Nucleus accumbens (tissue), 56 donors: ENCODE measurements at places on chromosomes 12 and 14.

- no peak for DNase-seq
Measured at GRCh38 chr12:97601934-97602720, 139.5 kb downstream of the RMST start.

DNA sequence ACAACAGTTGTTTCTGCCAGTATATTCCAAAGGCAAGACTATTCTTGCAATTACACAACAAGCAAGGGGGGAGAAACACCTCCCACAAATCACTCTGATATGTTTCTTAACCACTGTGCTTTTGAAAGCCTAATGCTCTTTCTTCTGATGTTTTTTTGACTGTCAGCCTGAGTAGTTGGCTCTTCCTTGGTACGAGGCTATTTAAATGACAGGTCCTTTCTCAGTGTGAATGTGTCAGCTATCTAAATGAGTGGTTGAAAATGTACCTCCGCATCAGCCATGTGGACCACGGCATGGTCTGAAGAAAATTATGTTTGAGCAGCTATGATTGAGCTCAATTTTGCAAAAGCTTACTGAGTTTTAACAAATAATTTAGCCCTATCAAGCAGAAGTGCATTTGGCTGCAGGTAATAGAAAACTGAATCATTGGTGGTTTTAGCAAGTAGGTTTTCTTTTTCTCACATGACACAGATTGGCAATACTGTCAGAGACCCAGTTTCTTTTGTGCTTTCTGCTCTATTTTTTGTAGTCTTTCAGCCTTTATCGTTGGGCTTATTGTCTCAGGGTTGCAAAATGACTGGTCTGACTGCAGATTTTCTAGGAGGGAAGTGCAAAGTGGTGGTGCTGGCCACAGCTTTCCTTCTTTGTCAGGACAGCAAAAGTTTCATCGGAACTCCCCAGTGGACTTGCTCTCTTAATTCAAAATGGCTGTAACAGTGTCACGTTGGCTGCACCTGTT is 162.8 kb downstream of the RGS6 start:
- no peak for DNase-seq

GRCh38 chr14:88063811-88064210 is 58.9 kb downstream of the GPR65 start:
- no peak for DNase-seq

DNA sequence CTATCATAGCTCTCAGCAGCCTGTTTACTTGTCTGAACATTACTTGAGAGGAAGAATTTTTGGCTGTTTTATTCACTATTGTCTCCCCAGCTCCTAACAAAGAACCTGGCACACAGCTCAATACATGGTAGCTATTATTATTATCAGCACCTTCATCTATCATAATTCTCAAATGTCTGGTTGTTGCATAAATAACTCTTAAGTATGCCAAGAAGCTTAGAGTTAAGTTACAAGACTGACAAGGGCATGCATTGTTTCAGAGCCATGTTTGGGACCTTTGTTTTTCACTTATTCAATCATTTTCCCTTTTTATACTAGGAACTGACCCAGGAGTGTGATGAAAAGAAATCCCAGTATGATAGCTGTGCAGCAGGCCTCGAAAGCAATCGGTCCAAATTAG is 77.5 kb upstream of the ATP2A2 start:
- no peak for DNase-seq

- no peak for DNase-seq
Measured at GRCh38 chr14:102908766-102909455, 13.6 kb upstream of the AMN start.

GRCh38 chr14:68728342-68729106 is 64.3 kb downstream of the ZFP36L1 start:
- DNase-seq = no peak

GRCh38 chr12:59780605-59781135 is 184.8 kb downstream of the SLC16A7 start:
- no peak for DNase-seq

GRCh38 chr12:94074216-94074979 is 74.0 kb upstream of the PLXNC1 start:
- no peak for DNase-seq

DNA sequence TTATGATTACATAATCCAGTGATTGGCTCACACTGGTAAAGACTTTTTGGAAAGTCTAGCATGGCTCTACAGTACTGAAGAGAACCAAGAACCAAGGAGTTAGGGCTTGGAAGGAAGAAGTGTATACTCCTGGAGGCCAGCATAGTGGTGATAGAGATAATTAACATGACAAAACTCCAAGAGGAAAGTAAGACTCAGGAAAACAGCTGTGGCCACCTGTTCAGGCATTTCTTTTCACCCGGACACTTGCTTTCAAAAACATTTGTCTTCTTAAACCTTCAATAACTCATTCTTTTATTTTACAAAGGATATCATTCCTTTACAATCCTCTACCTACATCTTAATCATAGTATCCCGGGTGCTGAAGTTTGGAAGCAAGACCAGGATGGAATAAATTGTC is 50.9 kb downstream of the KLHL28 start:
- DNase-seq = no peak
